Jurkat, Clone E6-1 (cell line): ENCODE measurements at places on chromosomes 4 and X.

- no peak for DNase-seq
Observed at GRCh38 chr4:123043793-123044425, 121.5 kb upstream of the NUDT6 start.

DNA sequence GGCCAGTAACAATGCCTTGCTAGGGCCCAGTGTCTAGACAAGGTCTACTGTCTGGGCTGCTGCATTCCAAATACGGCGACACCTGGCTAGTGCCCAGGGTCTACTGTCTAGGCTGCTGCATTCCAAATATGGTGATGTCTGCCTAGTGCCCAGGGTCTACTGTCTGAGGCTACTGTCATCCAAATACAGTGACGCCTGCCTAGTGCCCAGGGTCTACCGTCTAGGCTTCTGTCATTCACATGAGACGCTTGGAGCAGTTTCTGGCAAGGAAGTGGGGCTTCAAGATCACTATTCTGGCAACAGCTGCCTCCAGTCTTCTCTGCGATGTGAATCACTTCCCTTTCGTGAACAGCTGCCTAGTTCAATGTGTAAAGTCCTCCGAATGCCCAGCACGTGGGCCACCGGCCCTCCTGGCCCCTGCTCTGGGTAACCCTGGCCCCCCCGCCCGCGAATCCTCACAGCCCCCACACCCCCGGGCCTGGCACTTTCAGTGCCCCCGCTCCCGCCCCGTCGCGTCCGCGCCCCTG is 12.7 kb downstream of the ACOX3 start:
- no peak for DNase-seq

DNA sequence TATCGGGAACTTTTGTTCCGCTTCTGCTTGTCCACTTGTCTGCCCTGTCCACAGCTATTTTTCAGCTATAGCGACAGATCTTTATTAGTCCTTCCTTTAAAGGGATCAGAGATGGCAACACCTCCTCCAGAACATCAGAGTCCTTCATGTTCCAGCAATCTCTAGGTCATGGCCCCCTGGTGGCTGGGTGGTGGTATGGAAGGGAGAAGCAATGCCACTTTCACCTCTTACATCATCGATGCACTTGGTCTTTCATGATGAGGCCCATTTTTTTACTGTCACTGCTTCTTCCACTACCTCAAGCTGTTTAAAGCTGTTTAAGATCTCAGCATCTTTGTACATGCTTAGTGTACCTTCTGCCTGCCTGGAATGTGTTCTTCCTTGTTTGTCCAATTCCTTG is 106.7 kb downstream of the ARHGAP6 start:
- peak; percentile 31 for DNase-seq

GRCh38 chrX:38935561-38935960 is 134.3 kb downstream of the MID1IP1 start:
- no peak for DNase-seq

DNA sequence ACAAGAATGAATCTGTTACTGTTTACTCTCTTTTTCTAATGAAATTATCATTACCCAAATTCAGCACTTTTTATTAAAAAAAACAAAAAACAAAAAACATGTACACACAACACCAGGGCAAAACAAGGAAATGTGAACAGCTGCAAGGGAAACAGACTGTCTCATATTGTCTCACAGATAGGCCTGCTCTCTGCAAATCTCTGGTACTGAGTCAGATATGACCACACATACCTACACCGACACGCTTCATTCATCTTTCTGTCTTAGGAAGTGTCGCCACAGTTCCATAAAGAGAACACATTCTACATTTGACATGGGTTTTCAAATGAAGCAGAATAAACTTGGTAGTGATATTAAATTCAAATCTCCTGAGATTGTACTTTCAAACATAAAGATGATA is 92.2 kb upstream of the GPR34 start:
- DNase-seq: no peak

- peak; percentile 62 for DNase-seq
Observed at GRCh38 chrX:46376246-46376885, 168.9 kb downstream of the ZNF674 start.

- DNase-seq: no peak
Observed at GRCh38 chrX:132483488-132483887, 5.3 kb downstream of the MBNL3 start.

DNA sequence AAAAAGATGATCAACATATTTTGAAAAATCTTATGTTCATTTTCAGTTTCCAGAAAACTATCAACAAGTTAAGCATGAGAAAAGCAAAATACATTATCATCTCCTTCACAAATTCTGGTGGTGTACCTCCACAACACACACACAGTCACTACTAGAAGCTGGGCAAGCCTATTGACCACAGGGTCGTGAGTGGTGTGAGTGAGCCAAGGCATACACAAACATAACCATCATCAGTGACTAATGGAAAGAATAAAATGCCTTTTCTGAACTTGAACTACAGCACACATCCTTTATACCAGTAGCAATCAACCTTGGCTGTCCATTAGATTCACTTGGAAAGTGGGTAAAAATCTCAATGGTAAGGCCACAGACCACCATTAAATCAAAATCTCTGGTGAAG is 180.2 kb downstream of the FAM47B start:
- DNase-seq: no peak

DNA sequence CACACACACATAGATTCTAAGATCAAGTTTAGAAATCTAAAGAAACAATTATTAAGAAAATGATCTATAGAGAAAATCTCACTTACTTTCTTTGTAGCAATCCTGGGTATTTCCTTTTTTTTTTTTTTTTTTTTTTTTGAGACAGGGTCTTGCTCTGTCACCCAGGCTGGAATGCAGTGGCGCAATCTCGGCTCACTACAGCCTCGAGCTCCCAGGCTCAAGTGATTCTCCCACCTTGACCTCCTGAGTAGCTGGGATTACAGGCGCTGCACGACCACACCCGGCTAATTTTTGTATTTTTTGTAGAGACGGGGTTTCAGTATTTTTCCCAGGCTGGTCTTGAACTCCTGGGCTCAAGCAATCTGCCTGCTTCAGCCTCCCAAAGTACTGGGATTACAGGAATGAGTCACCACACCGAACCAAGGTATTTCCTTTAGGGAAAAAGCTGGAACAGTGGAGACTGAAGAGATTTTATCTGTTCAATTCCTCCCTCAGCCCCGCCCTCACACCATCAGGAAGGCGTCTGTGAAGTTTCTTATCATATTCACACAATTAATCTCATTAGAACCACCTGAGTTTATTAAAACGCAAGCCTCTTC is at the start of gene TRIML2:
Gene TRIML2, minus strand, starts transcription at position 447 of the 599 bp plus-strand sequence. CDS start 4,235 bp downstream, outside the sequence.
- no peak for DNase-seq

DNA sequence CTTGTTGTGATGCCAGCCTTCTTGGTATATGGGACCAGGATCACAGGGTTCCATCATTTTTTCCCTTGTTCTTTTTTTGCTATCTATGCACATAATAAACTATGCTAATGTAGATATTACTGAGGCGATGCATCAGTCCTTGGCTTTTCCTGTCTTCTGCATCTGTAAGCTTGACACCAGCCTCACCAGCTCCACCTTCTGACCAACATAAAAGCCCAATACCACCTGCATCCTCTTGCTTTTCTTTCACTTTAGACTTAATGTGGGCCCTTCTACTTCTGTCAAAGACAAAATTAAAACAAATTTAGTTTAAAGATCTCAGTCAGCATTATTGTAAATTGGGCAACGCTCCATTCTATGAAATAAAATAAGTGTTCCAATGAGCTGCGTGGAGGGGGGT is 1718.8 kb upstream of the PCDH10 start:
- DNase-seq: peak; percentile 12
